ENCODE measurements at places on chromosomes 1 and 21.
A peak's percentile ranks its signal among the peaks of the same experiment; 100 is the strongest.

DNA sequence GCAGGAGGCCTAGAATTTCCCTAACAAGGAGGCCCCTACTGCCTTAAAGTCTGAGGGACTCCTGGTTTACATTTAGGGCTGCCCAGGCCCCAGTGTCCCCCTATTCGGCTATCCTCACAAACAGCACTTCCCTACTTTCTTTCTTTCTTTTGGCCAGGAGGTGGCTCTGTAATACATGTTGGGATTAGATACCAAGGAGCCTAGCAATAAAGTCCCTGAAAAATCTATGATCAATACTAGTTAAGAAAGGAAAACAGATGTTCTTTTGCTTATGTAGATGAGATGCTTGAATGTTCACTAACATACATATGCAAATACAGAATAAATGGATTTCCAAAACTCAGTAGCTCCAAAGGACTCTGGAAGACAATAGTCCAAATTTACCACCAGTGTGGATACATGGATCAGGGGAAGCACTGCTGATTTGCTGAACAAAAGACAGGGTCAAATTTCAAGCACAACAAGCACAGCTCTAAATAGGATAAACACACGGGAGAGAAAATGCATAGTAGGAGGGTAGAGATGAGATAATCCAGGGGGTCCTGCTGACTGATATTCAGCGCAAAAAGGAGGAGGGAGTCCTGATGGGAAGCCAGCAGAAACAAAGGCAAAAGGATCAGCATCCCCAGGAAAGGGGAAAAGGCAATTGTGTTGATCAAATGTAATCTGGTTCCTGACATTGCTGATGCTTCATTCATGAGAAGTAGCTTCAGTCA lies 240.0 kb downstream of the NUF2 start:
- DNase-seq = no peak

GRCh38 chr1:87941337-87941946 lies 612.8 kb downstream of the LMO4 start:
- no peak for DNase-seq

GRCh38 chr1:53948291-53948690 lies 2.1 kb downstream of the LRRC42 start:
- DNase-seq = no peak

DNA sequence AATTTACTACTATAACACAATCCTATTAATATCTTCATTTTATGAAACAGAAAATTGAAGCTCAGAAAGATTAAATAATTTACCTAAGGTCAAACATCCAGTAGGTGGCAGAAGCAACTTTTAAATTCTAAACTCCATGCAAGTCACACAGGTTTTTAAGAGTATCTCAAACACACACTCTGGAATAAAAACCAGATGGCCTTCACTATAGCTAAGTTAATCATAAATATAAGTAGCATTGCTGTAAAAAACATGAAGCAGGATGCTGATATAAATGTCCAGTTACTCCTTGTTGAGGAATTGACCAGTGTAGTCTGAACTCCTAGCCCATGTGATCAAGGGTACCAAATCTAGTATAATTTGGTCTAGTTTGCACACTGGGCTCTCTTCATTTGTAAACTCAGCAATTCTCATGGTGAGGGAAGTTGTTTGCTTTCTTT lies 9.4 kb upstream of the FMO3 start:
- DNase-seq = peak; percentile 16

- DNase-seq = no peak
Measured at GRCh38 chr1:38073534-38074301, 27.1 kb upstream of the POU3F1 start.

DNA sequence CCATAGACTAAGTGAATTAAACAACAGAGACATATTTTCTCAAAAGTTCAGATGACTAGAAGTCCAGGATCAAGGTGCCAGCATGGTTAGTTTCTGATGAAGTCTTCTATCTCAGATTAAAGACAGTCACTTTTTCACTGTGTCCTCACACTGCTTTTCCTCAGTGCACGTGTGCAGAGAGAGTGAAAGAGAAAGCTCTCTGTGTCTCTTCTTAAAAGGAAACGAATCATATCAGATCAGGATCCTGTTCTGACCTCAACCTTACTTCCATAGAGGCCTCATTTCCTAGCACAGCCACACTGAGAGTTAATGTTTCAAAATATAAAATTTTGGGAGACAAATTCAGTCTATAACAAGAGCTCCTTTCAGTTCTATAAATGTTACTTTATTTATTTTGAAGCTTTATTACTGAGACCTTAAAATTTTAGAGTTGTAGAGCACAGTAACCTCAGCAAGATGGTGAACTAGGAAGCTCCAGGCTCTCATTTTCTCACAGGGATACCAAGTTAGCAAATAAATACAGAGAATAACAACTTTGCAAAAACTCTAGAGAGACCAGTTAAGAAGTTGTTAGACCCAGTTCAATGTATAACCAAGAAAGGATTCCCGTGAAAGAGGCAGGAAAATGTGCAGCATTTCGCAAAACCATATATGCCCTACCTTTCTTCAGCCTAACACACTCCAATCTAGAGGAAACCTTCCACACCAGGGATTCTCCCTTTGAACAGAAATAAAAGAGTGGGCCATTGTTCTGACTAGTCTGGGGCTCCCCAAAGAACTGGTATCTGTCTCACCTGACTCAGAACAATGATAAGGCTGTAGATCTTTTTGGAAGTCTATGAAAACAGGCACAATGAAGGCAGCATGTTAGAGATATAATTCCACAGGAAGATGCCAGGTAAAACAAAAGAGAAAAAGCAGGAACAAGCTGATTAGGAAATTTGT lies 372.2 kb downstream of the MRPL39 start:
- DNase-seq = no peak

- no peak for DNase-seq
Measured at GRCh38 chr1:207789792-207790787, 38.2 kb downstream of the CD46 start.

GRCh38 chr1:33436557-33437285 lies 5.8 kb upstream of the PHC2 start:
- no peak for DNase-seq

GRCh38 chr1:38580594-38580993 lies 279.0 kb downstream of the RRAGC start:
- no peak for DNase-seq

GRCh38 chr1:168224991-168225390 lies 813 bp upstream of the SFT2D2 start:
- no peak for DNase-seq

DNA sequence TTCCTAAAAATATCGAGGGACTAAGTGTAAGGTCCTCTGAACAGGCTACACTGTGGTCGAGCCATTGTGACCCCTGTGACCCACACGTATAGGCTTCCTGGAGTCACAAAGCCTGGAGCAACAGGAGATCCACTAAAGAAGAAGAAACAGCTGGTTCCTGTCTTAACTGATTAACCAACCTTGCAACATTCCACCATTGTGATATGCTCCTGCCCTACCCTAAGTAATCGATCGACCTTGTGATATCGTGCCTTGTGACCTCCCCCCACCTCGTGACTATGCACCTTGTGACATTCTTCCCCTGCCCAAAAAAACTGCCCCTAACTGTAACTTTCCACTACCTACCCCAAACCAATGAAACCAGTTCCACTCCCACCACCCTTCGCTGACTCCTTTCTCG lies 304.6 kb upstream of the FAM78B start:
- DNase-seq = no peak

- DNase-seq = no peak
Measured at GRCh38 chr1:163701783-163702374, 380.1 kb downstream of the NUF2 start.

GRCh38 chr1:52707927-52708655 lies 9.9 kb upstream of the COA7 start:
- no peak for DNase-seq

DNA sequence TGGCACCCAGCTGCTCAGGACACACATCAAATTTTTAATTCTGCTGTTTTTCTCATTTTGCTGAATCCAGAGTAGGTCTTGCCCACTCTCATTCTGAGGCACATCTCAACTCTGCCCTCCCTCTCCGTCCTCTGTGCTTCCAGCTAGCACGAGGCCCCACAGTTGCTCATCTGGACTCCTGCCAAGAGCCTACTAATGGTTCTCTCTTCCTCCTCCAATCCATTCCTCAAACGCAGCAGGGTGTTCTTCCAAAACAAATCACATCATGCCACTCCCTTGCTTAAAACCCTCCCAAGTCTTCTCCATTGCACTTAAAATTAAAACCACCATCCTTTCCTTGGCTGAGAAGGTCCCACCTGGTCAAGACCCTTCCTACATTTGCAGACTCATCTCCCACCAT lies 49.8 kb upstream of the SCAF4 start:
- no peak for DNase-seq

- no peak for DNase-seq
Measured at GRCh38 chr1:86640161-86640670, 64.2 kb upstream of the SH3GLB1 start.

GRCh38 chr1:207698822-207699483 lies 52.9 kb upstream of the CD46 start:
- DNase-seq = peak; percentile 27

DNA sequence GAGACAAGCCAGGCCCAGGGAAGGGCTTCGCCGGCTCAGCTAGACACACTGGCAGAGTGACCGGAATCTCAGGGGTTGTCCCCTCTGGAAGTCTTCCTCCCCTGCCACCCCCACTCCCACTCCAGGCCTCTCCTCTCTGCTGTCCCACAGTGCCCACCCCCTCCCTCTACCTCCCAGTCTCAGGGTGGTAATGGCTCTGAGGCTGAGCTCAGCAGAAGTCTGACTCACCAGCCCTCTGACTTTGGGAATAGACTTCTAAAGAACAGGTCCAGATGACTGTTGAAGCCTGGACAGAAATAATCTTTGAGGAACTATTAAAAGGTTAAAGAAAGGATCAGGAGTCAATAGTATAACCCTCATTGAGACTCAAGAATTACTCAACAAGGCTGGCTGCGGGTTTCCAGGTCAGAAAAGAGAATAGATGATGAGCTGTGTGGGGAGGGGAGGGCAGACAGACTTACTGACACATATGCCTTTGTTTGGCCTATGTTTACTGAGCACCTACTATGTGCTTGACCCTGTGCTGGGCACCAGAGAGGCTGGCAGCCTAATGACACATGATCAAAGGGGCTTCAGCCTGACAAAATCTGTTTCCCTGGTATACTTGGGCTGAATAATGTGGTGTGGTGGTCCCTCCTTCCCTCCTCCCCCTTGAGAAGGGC lies 8.2 kb downstream of the HCRTR1 start:
- DNase-seq = no peak

DNA sequence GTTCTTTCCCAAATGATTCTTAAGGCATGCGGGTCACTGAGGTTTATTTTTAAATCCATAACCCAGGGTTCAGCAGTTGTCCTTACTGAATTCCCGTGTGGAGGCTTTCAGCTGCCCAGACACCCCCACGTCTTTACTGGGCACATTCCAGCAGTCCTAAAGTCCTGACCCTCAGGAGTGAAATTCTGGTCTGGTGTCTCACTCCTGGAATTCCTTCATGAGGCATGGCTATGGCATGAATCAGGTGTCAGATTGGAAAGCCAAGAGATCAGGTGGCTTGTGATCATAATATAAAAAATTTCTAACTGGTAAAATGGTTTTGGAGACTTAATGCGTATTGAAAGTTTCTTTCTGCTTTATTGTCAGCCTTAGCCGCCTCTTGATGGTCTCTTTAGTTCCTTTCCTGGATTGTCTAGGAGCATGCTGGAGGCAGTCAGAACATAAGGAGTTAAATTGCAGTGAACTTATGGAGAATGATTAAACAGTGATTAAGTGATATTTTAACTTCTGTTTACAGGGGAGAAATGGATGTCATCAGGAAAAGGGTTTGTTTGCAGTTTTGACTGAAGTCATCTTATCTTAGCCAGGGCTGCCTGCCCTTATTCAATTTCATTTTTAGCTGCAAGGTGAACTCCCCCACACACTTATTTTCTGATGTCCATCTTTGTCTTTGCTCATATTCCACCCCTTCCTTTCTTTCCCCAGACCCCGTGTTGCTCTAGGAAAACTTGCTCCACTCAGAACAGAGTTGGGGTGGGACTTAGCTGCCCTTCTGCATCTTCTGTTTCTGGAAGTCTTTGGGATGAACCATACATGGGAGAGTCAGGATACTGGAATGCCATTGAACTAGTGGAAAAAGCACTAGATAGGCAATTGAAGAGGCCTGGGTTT lies 25.7 kb upstream of the MACF1 start:
- no peak for DNase-seq

- no peak for DNase-seq
Measured at GRCh38 chr1:183838221-183838620, 33.3 kb downstream of the RGL1 start.

DNA sequence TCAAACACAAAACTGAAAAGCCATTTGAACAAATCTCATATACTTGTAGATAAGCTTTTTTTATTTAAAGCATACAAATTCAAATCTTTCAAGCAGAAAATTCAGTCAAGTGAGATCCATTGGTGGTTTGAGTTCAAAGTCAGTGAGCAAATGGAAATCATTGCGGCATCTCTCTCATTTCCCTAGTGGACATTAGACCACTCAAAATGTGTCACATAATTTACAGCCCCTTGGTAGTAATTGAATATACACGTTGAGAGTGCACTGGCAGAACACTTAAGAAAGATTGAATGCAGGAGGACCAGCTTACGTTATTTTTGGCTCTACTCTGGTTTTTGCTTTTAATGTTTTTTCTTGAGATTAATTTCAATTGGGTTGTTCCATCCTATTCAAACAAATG lies 633.7 kb downstream of the USP25 start:
- DNase-seq = no peak

- DNase-seq = no peak
Measured at GRCh38 chr1:30518696-30519095, 204.7 kb downstream of the MATN1 start.

DNA sequence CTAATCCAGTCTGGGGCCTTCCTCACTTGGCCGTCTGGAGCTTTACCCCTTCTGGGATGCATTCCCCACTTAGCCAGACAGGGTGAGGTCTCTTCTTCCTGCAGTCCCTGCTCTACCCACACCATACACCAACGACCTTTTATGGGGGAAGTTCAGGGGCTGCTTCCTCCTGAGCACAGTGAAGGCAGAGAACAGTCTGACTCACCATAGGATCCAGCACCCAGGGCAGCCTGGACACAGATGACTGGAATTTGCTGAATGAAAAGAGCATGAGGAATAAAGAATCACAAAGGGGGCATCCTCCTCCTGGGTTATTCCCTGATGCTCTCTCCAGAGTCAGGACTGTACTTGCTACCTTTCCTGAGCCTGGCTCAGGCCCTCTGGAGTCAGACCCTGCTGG lies 4.6 kb upstream of the FOXE3 start:
- no peak for DNase-seq

- no peak for DNase-seq
Measured at GRCh38 chr1:81129366-81129765, 671.4 kb upstream of the ADGRL2 start.

DNA sequence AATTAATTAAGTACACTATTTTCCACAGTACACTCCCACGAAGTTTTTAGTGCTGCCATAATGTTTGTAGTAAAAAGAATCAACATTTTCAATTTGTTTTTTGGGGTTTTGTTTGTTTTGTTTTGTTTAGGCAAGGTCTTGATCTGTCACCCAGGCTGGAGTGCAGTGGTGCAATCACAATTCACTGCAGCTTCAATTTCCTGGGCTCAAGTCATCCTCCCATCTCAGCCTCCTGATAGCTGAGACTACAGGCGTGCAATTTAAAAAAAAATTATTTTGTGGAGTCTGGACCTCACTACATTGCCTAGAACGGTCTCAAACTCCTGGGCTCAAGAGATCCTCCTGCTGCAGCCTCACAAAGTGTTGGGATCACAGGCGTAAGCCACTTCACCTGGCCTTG lies 11.4 kb downstream of the GLUL start:
- no peak for DNase-seq

- DNase-seq = no peak
Measured at GRCh38 chr1:46190539-46190938, 7.7 kb downstream of the POMGNT1 start.

GRCh38 chr1:225319871-225320270 lies 108.0 kb downstream of the LBR start:
- DNase-seq = no peak
